NCI-H345 (cell line): ENCODE measurements at places on chromosomes 7 and 10.

GRCh38 chr10:36388166-36388565, 737.2 kb upstream of the ANKRD30A start:
- no peak for DNase-seq

DNA sequence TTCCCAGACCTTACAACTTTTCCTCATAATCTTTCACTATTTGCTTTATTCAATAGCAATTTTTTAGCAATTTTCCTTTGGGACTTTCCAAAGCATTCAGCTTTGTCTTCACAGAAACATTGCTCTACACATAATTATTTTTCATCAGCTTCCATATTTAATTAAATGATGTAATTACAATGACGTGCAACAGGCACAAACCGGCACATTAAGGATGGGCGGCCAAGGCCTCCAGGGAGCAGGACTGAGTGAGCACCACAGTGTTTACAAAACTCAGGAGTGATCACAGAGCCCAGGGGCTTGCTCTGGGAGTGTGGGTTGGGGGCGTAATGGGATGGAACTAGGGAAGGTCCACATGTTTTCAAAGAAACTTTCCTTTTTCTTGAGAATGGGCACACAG, 69.8 kb downstream of the MAD1L1 start:
- DNase-seq, result peak; percentile 12

DNA sequence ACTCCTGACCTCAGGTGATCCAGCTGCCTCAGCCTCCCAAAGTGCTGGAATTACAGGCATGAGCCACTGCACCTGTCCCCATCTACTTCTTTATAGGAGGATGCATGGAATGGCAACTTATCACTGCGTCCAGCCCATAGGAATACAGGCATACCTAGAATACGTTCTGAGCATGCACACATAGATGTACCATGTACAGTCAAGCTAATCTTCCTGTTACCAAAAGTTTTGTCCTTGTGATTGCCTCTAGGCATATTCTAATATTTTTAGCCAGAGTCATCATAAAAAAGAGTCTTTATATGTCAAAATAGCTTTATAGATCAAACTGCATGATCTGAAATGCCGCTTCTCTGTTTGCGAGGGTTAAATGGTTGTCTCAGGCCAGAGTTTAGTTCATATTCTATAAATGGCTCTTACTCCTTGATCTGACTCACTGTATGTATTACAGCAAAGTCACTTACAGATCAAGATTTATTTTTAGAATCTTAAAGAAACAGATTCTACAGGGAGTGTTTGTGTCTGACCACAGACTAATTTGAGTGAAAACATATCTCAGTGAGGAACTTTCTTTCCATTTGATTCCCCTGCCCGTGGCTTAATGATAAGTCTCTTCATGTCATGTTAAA, 210.9 kb downstream of the CREB5 start:
- no peak for DNase-seq

DNA sequence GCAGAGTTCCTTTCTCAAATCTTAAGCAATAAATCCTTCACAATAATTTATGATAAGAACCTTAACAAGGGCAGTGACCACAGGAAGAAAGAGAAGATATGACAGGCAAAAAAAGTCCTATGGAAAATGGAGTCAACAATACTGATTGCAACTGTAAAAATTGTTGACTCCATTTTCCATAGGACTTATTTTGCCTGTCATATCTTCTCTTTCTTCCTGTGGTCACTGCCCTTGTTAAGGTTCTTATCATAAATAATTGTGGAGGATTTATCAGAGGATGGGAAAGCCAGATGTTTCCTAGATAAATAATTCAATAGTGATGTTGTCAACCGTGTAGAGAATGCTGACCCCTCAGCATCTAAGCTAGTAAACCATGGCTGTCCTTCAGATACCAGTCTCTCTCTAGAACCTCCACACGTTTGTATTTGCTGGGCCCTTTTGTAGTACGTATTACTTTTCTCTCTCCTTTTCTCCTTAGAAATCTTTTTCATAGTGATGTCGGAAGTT, 172.6 kb upstream of the BET1 start:
- no peak for DNase-seq
